ENCODE measurements at places on chromosomes 2 and 18.

GRCh38 chr2:98799375-98800329, 68.7 kb upstream of the MGAT4A start:
- DNase-seq, result no peak

DNA sequence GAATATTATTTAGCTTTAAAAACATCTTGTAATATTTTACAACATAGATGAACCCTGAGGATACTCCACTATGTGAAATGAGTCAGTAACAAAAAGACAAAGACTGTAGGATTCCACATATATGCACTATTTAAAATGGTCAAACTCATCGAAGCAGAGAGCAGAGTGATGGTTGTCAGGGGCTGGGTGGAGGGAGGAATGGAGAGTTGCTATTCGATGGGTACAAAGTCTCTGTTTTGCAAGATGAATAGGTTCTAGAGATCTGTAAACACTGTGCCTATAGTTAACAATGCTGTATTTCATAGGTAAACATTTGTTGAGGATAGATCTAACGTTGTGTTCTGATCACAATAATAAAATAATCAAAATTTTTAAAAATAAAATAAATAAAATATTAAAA, 1675.9 kb upstream of the CELF4 start:
- no peak for DNase-seq

DNA sequence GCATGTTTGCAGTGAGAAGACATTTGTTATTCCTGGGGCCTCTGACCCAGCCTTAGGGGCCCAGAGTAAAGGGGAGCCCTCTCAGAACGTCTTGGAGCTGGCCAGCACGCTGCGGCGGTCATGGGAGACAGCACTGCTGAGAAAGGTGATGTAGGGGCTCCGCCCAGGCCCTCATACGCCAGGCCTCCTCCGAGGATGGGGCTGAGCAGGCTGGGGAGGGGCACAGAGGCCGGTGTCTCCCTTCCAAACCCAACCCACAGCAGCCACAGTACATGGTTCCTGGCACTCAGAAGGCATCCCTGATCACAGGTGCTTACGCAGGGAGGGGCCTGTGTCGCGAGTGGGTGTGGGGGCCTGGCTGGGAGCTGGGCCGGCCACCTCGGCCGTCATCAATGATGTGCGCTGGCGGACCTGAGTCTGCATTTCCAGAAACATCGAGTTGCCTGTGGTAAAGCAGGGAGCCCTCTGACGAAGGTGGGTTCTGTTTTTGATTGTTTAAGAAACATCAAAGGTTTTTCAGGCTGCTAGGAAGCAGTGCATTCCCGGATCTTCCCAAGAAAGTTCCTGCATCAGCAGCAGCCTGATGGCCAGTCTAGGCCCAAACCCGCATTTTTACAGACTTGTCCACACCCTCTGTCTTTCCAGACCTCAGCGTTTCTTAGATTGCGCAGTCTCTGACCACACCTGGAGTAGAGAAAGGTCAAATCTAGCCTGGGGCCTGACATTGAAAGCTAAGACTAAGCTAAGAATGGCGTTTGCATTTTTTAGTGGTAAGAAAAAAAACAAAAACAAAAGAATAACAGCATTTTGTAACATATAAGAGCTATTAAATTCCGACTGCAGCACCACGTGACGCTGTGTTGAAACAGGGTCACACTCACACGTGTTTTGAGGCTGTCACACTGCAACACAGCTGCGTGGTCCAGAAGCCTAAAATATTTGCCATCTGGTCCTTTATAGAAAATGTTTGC, 51.2 kb upstream of the PXDN start:
- DNase-seq, result no peak

DNA sequence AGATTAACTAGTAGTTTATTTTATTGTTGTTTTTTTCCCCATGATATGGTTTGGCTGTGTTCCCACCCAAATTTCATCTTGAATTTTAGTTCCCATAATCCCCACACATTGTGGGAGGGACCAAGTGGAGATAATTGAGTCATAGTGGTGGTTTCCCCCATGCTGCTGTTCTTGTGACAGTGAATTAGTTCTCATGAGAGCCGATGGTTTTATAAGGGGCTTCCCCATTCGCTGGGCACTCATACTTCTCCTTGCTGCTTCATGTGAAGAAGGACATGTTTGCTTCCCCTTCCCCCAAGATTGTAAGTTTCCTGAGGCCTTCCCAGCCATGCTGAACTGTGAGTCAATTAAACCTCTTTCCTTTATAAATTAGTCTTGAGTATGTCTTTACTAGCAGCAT, 36.5 kb downstream of the GALNT14 start:
- DNase-seq, result no peak

GRCh38 chr18:21786526-21786925, 45.9 kb downstream of the MIB1 start:
- DNase-seq, result no peak

DNA sequence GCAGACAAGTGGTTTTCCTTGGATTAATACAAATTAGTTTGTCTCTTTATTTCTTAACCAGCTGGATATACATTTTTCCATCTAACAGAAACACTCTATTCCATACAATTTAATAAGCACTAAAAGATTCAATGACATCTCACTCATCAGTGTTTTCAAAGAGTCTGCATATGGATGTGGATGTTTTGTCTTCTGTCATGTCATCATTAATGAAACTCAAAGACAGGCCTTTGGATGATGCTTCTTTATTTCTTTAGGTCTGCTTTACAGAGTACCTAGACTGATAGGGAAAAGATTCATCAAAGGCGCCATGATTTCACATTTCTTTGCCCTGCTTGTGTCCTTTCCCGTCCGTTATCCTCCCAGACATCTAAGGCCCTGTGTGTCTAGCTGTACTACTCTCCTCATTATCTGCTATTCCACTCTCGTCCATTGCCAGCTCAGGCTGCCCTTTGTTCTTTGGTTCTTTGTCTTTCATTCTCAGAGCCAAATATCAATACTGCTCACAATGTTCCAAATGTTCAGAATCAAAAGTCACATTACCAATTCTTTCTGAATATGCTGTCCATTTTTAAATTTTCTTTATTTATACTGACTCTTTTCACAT, 232.3 kb upstream of the CHAC2 start:
- no peak for DNase-seq

DNA sequence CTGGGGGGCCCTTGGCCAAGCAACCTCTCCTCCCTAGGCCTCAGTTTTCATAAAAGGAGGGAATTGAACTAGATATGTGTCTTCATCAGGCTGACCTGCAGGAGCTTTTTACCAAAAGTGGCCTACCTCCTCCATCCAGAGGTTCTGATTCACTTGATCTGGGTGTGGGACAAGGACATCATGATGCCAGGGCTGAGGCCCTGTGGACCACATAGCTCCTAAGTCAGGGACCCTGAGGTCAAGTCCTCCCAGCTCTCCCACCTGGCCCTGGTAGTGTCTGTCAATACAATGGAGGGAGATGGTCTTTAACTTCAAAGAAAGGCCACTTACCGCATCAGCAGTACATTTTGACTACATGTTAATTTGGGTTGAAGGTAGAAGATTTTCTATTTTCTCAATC, 10.4 kb downstream of the IL1RN start:
- no peak for DNase-seq

GRCh38 chr2:223991611-223992010, 34.3 kb downstream of the MRPL44 start:
- no peak for DNase-seq

DNA sequence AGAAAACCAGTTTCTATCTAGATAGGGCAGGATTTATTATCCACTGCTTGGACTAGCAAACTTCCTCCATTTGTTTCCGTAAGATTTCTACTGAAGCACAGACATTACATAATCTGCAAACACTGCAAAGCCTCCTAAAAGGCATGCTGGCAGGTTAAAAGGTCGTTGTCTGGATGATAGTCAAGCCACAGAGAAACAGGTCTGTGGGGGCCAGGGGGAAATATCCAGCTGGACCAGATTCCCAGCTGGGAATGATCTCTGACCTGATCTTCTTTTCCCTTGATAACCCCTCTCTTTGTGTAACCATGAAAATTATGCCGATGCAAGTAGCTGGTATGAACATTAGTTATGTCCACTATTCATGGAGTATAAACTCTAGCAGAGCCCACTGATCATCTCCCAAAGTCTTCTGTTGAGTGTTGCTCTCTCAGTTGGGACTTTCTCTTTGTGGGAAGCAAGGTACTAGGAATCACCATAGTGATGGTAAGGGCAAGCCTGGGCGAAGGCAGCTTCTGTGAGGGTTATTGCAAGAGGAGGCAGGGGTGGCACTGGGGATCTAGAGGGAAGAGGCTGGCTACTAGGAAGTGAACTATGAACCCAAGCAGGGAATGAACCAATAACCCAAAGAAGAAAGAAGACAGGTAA, 61.3 kb downstream of the GDF7 start:
- DNase-seq, result no peak

DNA sequence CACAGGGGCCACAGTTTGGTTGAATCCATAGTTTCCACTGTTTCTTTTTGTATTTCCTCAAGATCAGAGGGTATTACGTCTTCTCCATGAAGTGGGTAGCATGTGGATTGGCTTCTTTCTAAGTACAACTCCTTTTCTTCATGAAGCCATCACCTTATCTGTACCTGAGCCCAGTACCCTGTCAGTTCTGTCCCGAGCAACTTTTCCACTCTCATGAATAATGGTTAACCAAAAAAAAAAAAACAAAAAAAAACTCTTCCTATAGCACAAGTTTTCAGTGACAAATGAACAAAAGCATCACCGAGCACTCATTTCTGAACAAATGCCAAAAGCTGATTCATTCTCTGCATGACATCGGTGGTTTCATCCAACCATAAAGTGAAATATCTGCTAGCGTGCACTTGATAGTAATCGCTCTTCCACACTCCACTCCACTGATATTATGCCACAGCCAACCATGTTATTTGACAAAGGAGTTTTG, 53.0 kb upstream of the CCDC150 start:
- no peak for DNase-seq

GRCh38 chr2:127678531-127678930, 3.2 kb upstream of the LIMS2 start:
- no peak for DNase-seq

DNA sequence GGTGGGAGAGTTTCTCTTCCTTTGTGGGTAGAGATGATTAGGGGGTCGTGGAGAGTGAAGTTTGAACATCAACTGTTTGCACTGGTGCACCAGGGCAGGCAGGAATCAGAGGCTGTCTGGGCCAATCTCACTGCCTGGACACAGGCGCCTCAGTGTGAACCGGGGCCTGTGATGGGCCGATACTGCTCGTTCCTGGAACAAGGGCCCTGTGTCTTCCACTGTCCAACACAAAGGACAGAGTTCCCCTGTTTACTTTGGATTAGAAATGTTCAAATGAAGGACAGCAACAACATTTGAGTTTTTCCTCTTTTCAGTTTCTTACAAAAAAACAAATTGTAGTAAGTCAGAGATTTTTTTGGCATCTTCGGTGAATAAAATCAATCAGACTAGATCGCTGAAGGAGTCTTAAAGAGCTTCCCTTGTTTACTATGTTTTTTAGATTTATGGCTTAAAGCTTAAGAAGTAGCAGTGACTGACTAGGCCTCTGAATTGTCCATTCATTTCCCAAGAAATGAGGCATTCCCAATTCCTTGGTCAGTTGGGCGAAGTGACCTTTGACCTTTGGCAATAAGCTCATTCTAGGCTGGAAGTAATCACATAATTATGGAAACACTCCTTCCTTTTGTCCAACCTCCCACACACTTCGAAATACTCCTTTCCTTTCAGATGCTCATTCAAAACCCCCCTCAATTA, 11.6 kb upstream of the TGFA start:
- DNase-seq, result no peak

DNA sequence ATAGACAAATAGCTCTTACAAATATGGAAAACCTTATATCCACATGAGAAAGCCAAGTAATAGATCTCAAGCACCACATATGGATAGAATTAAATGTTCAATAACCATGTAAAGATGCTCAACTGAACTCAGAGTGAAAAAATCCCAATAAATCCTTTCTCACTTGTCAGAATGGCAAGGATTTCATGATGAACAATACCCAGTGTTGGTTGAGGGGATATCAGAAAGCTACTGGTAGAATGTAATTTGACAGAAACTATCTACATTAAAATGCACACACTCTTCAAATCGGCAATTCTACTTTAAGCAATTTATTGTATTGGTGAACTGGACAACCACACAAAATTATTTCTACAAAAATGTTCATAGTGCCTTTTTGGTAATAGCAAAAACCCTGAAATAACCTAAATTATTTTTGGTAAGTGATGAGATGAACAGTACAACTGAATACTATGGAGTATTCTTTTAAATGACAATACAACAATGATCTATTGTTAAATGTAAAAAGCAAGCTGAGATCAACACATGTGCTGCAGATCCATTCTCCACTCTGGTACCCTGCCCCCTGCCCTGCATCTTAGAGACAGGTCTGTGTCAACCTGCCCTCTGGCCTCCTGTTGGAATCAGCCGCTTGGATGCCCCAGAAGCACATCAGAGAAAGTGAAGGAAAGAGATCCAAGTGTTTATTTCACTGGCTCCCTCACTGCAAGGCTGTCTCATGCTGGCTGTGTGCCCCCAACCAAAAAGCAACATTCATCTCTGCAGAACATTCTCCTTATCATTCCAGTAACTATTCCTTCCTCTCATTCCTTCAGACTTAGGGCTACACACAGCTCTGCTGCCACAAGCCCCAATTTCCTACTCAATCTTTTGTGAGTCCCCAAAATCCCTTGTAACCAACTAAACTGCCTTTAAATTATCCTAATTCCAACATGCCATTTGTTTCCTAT, 442.5 kb downstream of the LRATD1 start:
- no peak for DNase-seq

- no peak for DNase-seq
Observed at GRCh38 chr2:165535471-165535870, 66.0 kb downstream of the CSRNP3 start.

- no peak for DNase-seq
Observed at GRCh38 chr2:100702438-100703109, 117.4 kb upstream of the NPAS2 start.

DNA sequence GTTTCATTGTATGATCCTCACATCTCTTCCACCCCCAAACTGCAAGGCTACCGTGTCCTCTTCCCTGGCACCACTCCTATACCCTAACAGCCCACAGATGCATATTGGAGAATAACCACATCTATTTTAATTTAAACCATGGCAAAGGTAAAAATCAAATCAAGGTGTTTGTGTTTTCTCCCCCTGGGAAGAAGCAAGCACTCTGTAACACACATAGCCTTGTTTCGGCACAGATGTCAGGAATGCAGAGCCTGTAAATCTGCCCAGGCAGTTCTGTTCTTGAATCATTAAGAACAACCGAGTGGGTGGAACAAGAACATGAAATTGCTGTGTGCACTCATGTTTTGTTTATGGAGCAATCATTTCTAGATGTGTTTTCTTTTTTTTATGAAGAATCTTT, 6.8 kb upstream of the COX7A2L start:
- DNase-seq, result no peak

- no peak for DNase-seq
Observed at GRCh38 chr2:175399326-175399725, 217.8 kb upstream of the ATP5MC3 start.

All from stimulated activated CD8-positive, alpha-beta memory T cell treated with anti-CD3 and anti-CD28 coated beads, Interleukin-7, amount 100 ng/mL, for 1 hour (primary cell).